ENCODE measurements at places on chromosomes 5 and 9. TPM values are rescaled to one million over a fixed set of nuclear protein-coding genes. Genes with fewer than 3 reads are reported as not detected.

Gene PRUNE2
- 2.2 TPM for total RNA-seq

Gene PAPPA
- total RNA-seq: 5.3 TPM

Gene SPATA31C1
- not detected for total RNA-seq

Gene TXNDC8
- total RNA-seq: not detected

Gene ACTL7A
- not detected for total RNA-seq

Gene SPAG8
- not detected for total RNA-seq

Gene CTSL
- 393 TPM for total RNA-seq

Gene GHR
- 0.05 TPM for total RNA-seq

Gene IDNK
- total RNA-seq: 2.1 TPM

Gene ENG
- total RNA-seq: 8.7 TPM

Gene CNTFR
- not detected for total RNA-seq

Gene FAM221B
- not detected for total RNA-seq

Gene STK10
- total RNA-seq: 27.0 TPM

Gene KIF4B
- total RNA-seq: not detected

Gene FBN2
- 18.5 TPM for total RNA-seq

Gene CLPTM1L
- 247 TPM for total RNA-seq

Gene DNM1
- 2.2 TPM for total RNA-seq

Gene C9
- total RNA-seq: not detected

Gene TUSC1
- total RNA-seq: not detected

Gene CKMT2
- not detected for total RNA-seq

Gene COL23A1
- not detected for total RNA-seq

Gene GNA14
- total RNA-seq: 0.45 TPM

Gene PDZD2
- total RNA-seq: not detected

Gene NSG2
- not detected for total RNA-seq

Gene RNF208
- not detected for total RNA-seq

Gene ADAMTSL1
- total RNA-seq: 0.95 TPM

Gene PHAX
- 94.9 TPM for total RNA-seq

Gene FAM13B
- 32.7 TPM for total RNA-seq

Gene SAPCD2
- total RNA-seq: 24.9 TPM

Gene LCN15
- not detected for total RNA-seq

Gene MYORG
- total RNA-seq: 0.97 TPM

Gene GPR150
- not detected for total RNA-seq

Gene MARCHF11
- not detected for total RNA-seq

Gene UBAP2
- 10.7 TPM for total RNA-seq

Gene RAD50
- total RNA-seq: 12.0 TPM

Gene MAMDC2
- total RNA-seq: not detected

Gene PCDHB14
- 18.6 TPM for total RNA-seq

Gene NUTM2F
- not detected for total RNA-seq

Gene CDC37L1
- total RNA-seq: 4.8 TPM

Gene FBP2
- not detected for total RNA-seq

Gene PRRX2
- total RNA-seq: 14.0 TPM

Gene TMEM232
- 2.1 TPM for total RNA-seq

Gene AHRR
- 17.8 TPM for total RNA-seq

Gene SLC6A19
- total RNA-seq: not detected

Gene CRHBP
- total RNA-seq: 0.11 TPM

Gene DPYSL3
- 125 TPM for total RNA-seq

Gene GFI1B
- 0.05 TPM for total RNA-seq

Gene CD74
- total RNA-seq: not detected

Gene LTC4S
- total RNA-seq: not detected

Gene PCDHGA2
- 2.1 TPM for total RNA-seq

Gene CEMIP2
- 14.8 TPM for total RNA-seq

Gene MINAR2
- not detected for total RNA-seq
